ENCODE measurements at places on chromosomes 6 and 20.

- no peak for DNase-seq
These were observed 145.5 kb upstream of the RNF24 start for GRCh38 chr20:4160761-4161305.

GRCh38 chr20:7855545-7855944 is 84.7 kb downstream of the HAO1 start:
- DNase-seq = no peak

- no peak for DNase-seq
These were observed 8.2 kb downstream of the PRPH2 start for GRCh38 chr6:42714098-42714761.

- DNase-seq = no peak
These were observed 42.0 kb upstream of the PRDM1 start for GRCh38 chr6:106044151-106044550.

DNA sequence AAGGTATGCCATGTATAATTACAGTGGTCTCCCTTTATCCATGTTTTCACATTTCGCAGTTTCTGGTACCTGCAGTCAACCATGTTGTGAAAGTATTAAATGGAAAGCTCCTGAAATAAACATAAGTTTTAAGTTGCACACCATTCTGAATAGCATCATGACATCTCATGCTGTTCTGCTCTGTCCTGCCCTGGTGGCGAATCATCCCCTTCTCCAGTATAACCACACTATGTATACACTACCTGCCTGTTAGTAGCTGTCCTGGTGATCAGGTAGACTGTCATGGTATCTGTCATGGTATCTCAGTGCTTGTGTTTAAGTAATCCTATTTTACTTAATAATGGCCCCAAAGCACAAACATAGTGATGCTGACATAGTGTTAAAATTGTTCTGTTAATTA is 97.1 kb downstream of the ZFAND3 start:
- no peak for DNase-seq

DNA sequence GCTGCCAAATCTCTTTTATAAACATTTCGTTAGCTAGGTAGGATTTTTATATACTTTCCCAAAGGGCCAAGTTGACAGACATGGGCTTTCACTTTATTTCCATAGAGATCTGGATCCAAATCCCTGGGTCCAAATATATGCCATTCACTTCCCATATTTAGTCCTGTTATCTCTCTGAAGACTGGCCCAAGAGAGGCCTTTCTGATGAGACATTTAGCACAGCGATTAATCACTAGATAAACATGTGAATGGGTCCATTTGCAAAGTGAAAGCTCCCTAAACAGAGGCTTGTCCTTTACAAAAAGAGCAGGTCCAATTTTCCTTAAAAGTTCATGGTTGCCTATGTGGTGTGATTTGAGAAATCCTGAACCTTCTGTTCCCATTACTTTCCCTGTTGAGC is 132.6 kb downstream of the TRMT11 start:
- no peak for DNase-seq

- no peak for DNase-seq
These were observed 78.8 kb upstream of the TNFAIP3 start for GRCh38 chr6:137788248-137788647.

GRCh38 chr6:162973980-162974379 is 246.2 kb downstream of the PACRG start:
- DNase-seq = no peak

DNA sequence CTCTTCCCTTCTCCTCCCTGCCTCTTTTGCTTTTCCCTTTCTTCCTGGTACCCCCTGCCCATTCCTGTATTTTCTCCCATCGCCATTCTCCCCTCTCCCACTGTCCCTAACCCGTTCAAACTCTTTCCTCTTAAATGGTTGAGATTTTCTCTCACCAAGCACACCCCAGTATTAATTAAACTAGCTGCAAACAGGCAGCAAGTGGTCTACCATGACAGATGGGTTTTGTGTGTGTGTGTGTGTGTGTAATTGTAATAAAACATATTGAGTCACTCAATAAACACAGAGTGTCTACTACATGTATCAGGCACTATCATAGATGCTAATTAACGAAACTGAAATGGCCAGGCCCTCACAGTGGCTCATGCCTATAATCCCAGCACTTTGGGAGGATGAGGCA is 6.7 kb downstream of the RAET1E start:
- DNase-seq = no peak

- no peak for DNase-seq
These were observed 74.4 kb upstream of the PDE10A start for GRCh38 chr6:165737396-165737795.

DNA sequence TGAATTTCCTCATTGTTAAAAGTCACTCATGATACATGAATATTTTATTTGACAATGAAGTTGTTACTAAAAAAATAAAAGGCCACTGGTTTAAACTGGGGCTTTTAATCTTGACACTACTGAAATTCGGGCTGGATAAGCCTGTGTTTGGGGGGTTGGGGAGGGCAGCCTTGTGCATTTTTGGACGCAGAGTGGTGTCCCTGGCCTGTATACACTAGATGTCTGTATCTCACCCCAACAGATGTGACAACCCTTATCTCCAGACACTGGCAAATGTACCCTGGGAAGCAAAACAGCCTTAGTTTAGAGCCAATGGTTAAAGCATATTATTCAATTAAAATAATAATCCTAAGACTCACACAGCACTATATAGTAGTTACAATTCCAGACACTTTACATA is 24.8 kb downstream of the MAN1A1 start:
- DNase-seq = no peak

- DNase-seq = no peak
These were observed 250.6 kb downstream of the SAMD5 start for GRCh38 chr6:147759093-147759492.

DNA sequence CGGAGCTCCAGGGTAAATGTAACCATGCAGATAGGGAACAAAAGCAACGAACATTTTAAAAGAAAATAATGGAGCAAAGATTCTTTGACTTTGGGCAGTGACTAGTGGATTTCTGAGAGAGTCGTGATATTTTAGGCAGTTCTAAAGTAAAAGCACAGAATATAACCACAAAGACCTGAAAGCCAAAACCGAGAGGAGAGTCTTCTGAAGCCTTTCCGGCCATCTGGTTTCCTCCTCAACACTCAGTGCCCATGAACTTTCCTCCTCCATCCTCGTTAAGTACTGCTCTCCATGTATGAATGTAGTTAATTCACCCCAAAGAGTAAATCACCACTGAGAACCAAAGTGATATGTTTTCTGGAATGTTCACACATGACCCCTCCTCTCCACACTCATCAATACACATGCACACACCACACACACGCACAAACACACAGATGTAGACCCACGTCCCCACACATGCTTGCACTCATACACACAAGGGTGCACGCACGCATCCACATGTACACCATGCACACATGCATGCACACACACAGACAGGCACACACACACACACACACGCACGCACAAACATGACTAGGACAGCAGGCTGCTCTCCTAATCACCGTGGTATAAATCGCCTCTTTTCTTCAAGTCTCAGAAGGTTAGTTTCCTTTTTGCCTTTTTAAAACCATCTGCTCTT is 109.5 kb downstream of the MYLK4 start:
- DNase-seq = no peak

DNA sequence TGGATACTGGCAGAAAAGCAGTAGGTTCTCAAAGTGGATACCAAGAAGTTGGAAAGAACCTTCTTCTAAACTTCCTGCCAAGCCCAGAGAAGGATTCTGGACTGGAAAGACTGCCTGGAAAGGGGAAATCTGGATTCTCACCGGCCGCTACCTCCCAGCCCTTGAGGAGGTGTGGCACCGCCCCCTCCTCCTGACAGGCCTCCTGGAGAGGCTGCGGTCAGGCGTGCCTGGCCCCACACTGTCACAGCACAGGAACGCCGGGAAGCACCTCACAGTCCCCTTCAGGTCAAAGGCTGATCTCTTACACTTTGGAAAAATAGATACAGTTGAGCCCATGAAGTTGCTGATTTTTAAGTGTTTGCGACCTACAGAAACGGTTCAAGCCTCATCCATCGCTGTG is 16.3 kb upstream of the PDE10A start:
- DNase-seq = no peak

- no peak for DNase-seq
These were observed 124.1 kb downstream of the PHF3 start for GRCh38 chr6:63759605-63760105.

Measured in stimulated activated CD8-positive, alpha-beta memory T cell treated with anti-CD3 and anti-CD28 coated beads, Interleukin-12 subunit alpha, Interleukin-12 subunit beta, amount 100 ng/mL, for 1 hour (primary cell).